ENCODE measurements at places on chromosomes 12 and 14.

DNA sequence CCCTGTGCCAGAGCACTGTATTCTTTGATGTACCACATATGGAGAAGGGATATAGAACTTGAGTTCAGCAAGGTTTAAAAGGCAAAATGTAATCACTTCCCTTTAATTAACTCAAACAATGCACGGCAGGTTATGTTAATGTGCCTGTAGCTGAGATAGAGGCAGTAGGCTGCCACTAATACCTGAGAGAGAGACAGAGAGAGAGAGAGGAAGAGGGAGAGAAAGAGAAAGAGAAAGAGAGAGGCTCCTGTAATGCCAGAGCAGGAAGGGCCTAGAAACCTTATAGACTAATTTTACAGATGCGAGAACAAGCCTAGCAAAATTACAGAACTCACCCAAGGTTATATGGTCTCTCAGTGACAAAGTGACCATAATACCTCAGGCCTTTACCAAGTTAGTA, 679.8 kb downstream of the NRXN3 start:
- no peak for DNase-seq

DNA sequence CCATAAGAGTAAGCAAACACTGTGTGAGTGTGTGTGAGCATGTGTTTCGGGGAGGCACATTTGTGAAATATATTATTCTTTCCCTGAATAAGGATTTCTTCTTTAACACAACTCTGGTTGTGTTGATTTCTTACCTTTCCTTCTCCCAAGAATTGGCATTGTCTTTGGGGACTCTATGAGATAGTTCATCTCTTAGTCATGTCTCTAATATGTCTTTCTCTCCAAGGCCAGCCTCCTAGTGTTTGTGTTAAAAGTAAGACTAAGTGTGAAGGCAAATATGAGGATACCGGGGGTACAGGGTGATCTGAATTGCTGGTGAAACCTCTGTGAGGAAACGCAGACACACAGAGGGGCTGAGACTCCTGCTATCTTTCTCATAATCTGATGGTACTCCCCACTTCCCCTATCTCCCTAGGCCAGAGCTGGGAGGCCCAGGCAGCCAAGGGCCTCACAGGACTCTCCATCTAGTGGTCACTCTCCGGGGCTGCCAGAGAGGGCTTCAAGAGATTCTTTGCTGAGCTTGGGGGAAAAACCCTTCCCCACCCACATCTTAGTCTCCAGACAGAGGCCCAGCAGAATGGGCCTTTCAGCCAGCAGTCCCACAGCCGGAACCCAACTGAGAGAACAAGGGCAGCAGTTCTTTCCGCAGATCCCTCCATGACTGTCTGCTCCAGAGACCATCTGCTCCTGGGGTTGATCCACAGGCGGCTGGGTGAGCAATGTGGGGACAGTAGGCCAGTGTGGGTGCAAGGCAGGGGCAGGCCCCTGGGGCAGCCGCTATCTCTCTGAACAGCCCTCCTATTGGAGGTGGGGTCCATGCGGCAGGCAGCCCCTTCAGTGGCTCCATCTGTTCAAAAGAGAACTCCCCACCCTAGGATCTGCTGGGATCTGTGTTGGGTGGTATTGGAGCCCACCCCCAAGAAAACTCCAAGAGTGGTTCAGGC, 5.8 kb upstream of the HOXC12 start:
- no peak for DNase-seq

GRCh38 chr12:115209230-115209629, 525.3 kb upstream of the TBX3 start:
- DNase-seq = no peak

DNA sequence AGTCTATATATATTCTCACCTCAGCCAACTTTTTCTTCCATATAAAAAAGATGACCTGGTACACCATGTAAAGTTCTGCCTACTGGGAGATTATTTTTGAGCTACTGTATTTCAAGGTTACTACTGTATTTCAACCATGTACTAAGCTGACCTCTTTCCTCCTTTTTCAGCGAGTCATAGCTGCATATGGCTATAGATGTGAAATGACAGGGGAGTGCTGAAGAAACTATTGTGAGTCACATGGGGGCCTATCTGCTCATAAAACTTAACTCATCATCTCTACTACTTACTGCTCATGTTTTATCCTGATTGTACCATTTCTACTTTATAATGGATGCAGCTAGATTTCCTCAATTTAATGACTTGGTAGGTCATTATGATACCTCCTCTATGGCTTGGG, 571.4 kb upstream of the ATP2B1 start:
- no peak for DNase-seq

DNA sequence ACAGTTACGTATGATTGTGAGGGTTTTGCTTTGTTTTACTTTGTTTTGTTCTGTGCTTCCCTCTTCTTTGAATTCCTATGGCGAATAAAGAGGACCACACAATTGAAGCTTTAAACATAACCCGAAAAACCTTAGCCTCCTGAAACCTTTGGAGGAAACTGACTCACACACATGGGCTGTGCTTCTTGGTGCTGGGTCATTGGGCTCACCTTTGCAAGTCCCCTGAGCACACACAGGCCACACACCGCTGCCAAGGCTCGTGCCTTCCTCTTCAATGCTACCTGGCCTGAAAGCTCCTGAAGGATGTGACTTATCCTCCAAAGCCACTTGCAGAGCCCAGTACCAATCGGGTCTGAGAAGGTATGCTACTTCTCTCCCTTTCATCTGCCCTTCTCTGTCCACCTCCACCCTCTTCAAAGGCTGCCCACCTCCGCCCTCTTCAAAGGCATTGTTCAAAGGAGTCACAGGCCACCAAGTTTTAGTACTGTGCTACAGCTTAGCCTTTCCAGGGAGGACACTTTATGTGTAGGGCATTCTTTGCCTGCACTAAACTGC, 114.6 kb downstream of the FOXN3 start:
- no peak for DNase-seq

DNA sequence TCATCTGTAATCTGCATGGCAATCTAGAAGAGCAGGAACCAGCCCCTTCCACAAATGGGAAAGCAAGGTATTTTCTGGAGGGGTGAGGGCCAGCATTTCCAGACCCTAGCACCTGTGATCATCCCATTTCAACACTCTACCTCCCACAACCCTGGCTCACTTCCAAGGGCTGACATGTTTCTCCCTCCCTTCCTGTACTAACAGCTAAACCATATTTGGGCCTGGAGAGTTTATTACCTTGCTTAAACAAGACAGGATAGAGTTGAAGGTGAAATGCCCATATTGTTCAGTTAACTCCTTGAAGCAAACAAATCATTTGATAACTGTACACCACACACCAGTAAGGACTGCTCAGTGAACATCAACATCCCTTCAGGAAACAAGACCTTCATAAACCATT, 158.4 kb downstream of the PPM1H start:
- no peak for DNase-seq

DNA sequence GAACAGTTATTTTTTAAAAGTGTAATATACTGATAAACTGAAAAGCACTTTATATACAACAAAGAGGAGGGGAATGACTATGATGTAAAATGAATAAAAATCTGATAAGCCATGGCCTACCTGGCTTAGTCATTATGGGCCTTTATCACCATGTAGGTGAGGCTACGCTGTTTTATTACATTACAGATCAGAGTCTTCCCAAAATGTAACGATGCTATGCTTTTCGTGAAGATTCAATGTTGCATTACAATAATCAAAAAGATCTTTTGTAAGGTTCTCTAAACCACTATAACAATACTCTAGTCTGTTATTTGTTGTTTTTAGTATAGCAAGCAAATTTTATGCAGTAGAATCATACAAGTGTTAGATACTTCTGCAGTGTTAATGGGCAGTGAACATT, 34.2 kb downstream of the ARID4A start:
- DNase-seq = no peak

GRCh38 chr12:122929812-122930211, 33.9 kb upstream of the VPS37B start:
- peak; percentile 11 for DNase-seq

GRCh38 chr12:30822385-30823155, 67.8 kb upstream of the CAPRIN2 start:
- peak; percentile 51 for DNase-seq

- no peak for DNase-seq
Observed at GRCh38 chr12:68403711-68404110, 71.5 kb upstream of the MDM1 start.

GRCh38 chr14:90795744-90796143, 20.5 kb downstream of the TTC7B start:
- no peak for DNase-seq

- DNase-seq = no peak
Observed at GRCh38 chr12:86948851-86949250, 692.7 kb upstream of the MGAT4C start.

- no peak for DNase-seq
Observed at GRCh38 chr14:30223966-30224365, 296.3 kb upstream of the PRKD1 start.

GRCh38 chr12:128687851-128688250, 135.9 kb downstream of the SLC15A4 start:
- DNase-seq = peak; percentile 91

DNA sequence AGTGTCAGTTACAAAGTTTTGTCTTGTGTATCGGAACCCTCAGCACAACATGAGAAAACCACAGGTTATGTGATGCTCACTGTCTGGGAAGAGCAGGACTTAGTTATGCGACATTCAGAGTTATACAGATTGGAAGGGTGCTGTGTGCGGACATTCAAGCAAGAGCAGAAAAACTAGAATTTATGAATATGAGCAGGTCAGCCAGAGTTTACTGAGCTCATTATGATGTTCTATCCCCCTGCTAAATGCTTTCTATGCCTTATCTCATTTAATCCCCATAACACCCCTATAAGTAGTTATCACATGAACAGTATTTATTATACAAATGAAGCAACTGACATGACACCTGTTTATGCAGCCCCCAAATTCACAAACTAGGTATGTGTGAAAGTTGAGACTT, 1083.2 kb downstream of the FLRT2 start:
- peak; percentile 75 for DNase-seq

DNA sequence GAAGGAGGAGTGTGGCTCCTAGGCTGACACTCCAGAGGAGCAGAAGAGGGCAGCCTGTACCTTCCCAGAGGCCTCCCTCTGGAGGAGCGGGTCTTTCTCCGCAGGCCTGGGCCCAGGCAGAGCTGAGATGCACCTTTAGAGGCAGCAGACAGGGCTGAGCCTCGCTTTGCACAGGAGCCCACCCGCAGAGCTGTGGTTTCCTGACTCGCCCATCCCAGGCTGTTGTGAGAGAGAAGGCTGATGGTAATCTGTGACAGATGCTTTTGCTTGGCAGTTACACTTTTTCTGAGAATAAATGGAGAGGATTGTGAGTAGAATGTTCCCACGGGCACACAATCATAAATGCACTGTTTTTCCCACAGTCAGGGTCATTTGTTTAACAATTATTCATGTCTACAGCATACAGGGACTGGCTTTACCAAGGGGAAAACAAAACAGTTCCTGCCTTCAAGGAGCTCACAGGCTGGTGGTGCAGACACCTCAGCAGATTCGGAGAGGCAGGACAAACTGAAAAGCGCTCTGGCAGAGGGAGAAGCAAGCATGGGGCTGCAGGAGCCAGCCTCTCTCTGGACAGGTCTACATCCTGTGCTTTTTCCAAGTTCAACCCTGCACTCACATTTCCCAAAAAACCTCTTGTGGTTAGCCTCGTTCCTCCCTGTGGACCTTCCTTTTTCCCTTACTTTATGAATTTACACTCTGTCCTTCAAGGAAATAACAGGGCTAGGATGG, 13.9 kb downstream of the EVL start:
- DNase-seq = no peak

GRCh38 chr12:55725556-55725955, 3.3 kb downstream of the CD63 start:
- no peak for DNase-seq

DNA sequence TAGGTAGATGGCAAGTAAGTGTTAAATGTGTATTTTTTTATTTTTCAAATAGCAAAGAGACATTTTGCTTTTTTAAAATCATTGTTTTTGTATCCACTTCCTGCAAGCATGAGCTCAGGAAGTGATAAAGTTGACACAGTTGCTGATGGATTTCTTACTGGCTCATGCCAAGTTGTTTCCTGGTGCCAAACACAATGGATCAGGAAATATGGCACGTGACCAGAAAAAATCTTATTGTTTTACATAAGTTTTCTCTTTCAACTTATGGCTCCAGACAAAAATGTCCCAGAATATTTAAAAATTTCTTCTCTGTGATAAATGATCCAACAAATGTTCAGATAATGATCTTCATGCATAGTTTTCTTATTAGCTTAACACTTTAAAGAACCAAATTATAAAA, 1279.1 kb upstream of the FLRT2 start:
- no peak for DNase-seq

All from NCI-H524 (cell line).